ENCODE measurements at places on chromosomes 7 and 10.

DNA sequence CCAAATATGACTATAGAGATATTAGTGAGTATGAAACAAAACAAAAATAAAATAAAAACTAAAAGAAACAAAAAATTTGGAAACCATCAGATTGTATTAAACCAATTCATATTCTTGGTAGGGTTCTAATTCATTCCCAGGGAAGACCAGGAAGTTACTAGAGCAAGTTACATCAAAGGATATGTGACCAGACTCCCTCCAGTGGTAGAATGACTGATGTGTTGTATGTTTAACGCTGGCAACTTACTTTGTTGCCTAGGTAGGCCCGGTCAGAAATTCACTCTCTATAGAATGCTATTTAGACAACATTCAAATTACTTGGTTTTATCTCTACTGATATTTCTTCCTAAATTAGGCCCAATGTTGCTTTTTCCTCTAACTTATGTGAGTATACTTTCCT is 5.2 kb downstream of the PHYHIPL start:
- DNase-seq: no peak

DNA sequence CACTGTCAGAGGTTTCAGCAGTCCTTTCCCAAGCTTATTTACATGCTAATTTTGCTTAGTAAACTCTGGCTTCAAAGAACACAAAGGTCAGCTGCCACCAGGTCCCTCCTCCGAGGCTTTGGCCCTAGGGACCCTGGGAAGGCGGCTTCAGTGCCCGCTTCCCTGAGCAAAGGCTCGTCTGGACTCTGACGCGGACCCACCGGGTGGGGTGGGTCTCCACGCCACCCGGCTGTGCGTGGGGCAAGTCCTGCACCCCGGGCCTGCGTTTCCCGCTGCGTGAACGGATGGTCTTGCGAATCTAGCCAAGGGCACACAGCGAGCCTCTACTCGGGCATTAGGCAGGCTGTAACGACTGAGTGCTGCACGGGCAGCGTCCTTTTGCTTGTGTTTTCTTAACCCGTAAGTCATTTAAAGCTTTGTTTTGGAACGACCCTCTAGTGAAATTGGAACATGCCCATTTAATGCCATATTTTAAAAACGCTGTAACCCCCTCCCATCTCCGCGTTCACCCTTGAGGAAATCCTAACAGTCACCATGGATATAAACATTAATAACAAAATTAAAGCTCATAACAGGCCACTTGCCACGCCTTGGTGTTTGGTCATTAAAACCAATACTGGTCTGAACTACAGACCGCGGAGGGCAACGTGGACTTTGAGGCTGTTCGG is 828 bp downstream of the BNIP3 start:
- DNase-seq: no peak

DNA sequence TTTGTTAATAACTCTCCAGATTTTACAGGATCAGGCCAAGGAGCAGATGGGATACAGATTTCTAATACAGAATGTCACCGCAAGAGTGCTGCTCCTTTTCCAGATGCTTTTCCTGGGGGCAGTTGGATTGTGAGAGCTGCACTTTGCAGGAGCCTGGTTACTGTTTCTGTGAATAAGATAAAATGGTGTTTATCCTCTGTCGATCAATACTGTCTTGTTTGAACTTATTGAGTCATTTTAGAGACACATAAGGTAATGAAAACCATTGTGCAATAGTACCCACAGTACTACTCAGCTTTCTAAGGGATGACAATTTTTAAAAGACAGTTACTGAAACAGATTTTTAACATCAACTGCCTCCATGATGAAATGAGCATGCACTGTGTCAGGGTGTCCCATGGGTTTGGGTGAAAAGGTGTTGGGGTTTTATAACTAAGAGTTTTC is 2.9 kb downstream of the A1CF start:
- no peak for DNase-seq

DNA sequence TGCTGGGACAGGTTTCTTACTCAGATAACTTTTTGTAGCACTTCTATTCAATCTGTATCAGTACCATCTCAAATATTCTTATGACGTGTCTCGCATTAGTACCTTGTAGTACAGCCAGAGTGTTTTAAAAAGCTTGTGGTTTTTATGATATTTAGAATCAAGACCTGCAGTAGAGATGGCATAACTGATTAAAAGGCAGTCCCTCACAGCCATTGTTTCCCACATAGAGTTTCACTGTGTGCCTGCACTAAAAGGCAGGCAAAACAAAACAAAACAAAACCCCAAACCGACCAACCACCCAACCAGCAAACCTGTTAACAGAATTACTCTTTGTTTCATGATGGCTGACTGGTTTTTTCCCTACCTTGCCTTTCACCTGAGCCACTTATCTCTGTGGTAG is 221.3 kb upstream of the DGKB start:
- DNase-seq: no peak

- DNase-seq: no peak
These were observed 3.5 kb downstream of the JAKMIP3 start for GRCh38 chr10:132069122-132069848.

GRCh38 chr10:86361156-86362128 is 5.2 kb downstream of the GRID1 start:
- no peak for DNase-seq

GRCh38 chr7:158856883-158857668 is 718 bp downstream of the DYNC2I1 start:
- no peak for DNase-seq

DNA sequence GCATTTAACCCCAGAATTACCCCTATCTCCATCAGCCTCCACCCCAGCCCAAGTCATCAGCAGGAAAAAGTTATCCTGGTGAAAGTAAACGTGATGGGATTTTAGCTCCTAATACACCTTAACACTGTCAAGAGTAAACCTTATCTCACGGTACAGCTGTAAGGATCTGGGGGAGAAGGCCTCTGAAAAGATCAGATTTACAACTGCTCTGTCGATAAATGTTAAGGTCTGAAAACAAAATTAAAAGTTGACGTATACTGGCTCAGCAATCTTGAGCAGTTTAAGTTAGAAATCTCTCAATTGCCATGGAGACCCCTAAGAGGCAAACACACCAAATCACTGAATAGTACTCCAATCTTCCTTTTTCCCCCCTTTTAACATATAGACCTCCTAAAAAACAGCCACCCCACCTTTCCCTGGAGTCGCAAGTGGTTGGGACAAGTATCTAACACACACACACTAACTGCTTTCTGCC is 6.1 kb downstream of the SKAP2 start:
- DNase-seq: no peak

GRCh38 chr7:108136191-108136688 is 6.1 kb upstream of the LAMB4 start:
- no peak for DNase-seq

GRCh38 chr7:27188386-27189294 is 3.6 kb upstream of the HOXA11 start:
- no peak for DNase-seq

DNA sequence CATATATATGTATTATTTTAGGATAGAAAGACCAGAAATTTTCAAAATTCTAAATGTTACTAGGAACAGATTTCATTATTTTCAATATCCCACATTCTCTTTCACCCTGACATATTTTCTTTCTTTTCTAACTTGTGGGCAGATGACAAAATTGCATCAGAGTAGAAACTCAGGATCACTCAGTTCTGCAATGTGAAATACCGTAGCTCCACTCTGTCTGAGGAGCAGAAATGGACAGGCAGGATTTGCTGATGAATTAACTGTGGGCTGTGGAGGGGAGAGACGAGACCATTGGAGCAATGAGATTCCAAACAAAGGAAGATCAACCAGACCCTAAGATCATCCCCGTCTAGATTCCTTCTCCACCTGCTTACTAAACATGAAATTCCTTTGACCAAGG is 37.0 kb upstream of the SVOPL start:
- DNase-seq: no peak

- DNase-seq: no peak
These were observed 61.3 kb downstream of the ABCB4 start for GRCh38 chr7:87413951-87414793.

DNA sequence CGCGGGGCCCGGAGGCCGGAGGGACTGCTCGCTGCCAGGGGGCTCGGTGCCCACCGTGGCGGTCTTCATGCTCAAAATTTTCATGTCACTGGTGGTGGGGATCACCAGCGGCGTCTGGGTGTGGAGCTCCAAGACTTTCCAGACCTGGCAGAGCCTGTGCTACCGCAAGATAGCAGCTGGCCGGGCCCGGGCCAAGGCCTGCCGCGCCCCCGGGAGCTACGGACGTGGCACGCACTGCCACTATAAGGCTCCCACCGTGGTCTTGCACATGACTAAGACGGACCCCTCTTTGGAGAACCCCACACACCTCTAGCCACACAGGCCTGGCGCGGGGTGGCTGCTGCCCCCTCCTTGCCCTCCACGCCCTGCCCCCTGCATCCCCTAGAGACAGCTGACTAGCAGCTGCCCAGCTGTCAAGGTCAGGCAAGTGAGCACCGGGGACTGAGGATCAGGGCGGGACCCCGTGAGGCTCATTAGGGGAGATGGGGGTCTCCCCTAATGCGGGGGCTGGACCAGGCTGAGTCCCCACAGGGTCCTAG is 2.0 kb downstream of the FZD9 start:
- DNase-seq: no peak
